ENCODE measurements at places on chromosomes 6 and 20.

- no peak for DNase-seq
These were observed 13.0 kb downstream of the EFCAB8 start for GRCh38 chr20:32871627-32872160.

DNA sequence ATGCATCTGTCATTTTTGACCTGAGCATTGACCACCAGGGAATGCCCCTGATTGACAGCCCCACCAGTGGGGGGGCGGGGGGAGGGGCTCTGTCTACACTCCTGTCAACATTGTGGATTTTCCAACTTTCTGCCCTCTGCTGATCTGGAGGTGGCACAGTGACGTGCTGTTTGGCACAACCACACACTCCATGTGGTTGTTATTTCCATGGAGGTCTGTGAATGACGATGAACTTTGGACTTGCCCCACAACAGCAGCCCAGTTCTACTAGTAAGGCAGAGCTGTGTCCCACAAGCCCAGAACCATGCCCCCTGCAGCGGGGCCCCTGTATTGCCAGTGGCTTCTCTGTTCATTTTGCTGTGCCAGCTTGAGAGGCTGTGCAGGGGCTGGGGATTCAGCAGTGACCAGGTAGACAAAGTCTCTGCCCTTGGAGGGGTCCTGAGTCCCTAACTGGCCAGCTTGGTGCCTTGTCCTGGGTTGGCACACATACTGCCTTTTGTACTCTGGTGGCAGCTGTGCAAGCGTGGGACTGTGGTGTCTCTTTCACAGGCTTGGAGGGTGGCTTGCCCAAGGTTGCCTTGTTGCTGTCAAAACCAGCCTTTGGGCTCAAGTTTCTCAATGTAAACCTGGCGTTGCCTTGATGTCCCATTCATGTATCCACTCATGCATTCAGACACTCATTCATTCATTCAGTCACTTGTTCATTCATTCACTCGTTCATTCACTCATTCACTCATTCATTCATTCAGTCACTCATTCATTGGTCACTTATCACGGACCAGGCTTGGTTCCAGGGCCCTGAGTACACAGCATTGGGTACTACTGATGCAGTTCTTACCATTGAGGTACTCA, 108.5 kb downstream of the SYCP2 start:
- DNase-seq, result no peak

- DNase-seq, result no peak
These were observed 134.4 kb upstream of the COL21A1 start for GRCh38 chr6:56381801-56382251.

DNA sequence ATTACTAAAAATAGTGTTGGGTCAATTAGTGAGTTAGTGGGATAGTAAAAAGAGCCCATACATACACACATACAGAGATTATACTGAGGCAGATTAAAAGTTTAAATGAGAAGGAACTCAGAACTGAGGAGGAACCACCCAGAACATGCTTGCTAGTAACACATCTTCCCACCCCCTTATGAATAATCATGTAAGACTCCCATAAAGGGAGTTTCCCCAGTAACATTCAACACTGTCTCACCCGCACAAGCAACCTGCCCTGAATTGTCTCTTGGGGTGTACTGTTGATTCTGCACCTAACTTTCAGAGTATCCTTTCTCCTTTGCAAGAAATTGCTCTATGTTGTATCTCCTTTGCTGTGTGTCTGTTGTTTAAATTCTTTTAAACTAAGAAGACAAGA, 11.1 kb upstream of the HLA-DQB2 start:
- no peak for DNase-seq

GRCh38 chr6:105892577-105893262, 193.4 kb upstream of the PRDM1 start:
- no peak for DNase-seq

GRCh38 chr20:17925141-17925939, 43.3 kb downstream of the SNX5 start:
- DNase-seq, result no peak

- DNase-seq, result no peak
These were observed 397.0 kb downstream of the SMOC2 start for GRCh38 chr6:168838037-168838399.

DNA sequence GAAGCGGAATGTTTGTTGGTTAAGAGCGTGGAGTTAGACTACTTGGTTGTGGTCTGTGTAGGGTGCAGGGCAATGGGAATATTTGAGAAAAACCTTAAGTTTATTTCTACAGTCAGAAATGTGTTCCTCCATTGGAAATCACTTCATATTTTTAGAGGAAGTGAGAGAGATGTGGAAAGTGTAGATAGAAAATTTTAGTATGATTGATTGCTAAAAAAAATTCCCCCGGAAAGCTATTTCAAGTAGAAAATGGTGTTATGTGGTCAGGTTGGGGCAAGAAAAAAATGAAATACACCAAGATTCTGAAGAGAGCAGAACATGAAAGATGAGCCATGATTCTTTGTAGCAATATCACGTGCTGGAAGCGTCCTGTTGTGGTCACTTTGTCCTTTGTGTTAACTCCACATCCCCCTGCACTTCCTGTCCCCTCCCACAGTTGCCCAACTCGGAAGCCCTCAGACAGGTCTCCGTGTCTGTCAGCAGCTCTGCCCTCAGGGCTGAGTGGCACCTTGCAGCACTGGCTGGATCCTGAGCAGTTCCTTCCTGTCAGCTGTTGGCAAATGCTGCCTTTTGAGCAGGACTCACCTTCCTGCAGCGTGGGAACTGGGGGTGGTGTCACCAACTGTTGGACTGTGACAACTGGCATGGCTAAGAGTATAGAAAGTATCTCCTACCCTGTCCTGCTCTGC, 137.5 kb upstream of the SLC24A3 start:
- no peak for DNase-seq

GRCh38 chr20:38138086-38138778, 26.8 kb downstream of the TGM2 start:
- no peak for DNase-seq

- no peak for DNase-seq
These were observed 963.5 kb upstream of the SLC35B3 start for GRCh38 chr6:9398767-9399373.

DNA sequence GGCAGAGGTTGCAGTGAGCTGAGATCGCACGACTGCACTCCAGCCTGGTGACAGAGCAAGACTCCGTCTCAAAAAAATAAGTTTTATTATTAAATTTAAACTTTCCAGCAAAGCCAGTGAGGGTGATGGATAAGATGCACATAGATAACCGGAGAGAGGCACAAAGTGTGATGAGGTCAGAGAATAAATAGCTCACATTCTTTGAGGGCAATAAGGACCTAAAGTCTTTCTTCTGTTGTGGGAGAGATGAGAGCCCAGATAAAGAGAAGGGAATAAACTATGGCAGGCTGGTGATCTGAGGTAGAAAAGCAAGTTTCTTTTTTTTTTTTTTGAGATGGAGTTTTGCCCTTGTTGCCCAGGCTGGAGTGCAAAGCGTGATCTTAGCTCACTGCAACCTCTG, 20.6 kb upstream of the EZR start:
- DNase-seq, result no peak

GRCh38 chr6:93728150-93728549, 308.8 kb upstream of the EPHA7 start:
- DNase-seq, result no peak

GRCh38 chr20:61804752-61805295, 260.9 kb downstream of the TAF4 start:
- no peak for DNase-seq

DNA sequence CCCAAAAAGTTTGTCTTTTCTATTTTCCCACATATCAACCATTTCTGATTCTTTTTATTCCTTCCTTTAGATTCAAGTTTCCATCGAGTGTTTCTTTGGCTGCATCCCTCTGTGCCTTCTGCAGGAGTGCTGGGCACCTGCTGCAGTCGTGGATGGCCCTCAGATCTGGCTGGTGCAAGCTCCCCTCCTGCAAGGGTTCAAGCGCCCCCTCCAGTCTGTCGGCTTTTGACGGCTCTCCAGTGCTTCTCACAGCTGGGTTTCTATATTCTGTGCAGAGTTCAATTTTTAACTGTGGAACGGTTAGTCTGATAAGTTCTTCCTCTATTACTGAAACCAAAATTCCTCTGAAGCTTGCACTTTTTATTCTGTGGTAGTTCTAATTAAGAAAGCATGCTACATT, 132.1 kb downstream of the HUS1B start:
- no peak for DNase-seq

DNA sequence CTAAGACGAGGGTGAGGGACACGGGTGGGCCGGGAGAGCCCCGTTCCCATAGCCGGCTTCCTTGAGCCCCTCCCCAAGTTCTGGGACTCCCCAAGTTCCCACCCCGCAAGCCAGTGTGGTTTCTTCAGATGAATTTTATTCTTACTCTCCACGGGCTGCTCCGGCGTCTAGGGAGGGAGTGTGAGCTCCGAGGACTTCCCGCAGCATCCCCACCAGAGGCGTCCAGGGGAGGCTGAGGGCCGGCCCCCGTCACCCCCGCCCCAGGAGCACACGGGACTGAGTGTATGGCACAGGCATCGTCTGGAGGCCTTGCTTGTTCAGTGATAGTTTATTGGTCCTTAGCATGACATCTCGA, 10.0 kb upstream of the SLC4A11 start:
- DNase-seq, result no peak

DNA sequence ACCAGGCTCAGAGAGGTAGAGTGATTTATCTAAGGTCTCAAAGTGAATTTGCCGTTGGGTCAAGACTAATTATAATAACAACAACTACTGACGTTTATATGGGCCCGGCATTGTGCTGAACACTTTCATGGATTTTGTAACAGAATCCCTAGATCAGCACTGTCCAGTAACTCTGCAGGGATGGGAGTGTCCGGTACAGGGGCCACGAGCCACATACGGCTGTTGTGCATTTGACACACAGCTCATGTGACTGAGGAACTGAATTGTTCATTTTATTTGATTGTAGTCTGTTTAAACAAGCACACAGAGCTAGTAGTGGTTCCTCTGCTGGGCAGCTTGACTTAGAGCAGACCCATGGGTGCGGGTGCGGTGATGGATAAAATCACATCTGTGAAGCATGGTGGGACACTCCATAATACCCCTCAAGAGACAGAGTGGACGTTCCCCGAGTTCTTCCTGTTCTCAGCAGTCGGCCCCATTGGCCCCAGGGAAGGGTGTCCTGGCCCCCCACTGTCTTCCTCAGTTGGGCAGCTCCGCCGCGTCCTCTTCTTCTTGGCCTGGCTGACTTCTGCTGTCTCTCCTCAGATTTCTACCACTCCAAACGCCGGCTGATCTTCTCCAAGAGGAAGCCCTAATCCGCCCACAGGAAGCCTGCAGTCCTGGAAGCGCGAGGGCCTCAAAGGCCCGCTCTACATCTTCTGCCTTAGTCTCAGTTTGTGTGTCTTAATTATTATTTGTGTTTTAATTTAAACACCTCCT, 6.8 kb downstream of the CDKN1A start:
- no peak for DNase-seq

GRCh38 chr6:42961020-42961470, 491 bp downstream of the GNMT start:
- no peak for DNase-seq

DNA sequence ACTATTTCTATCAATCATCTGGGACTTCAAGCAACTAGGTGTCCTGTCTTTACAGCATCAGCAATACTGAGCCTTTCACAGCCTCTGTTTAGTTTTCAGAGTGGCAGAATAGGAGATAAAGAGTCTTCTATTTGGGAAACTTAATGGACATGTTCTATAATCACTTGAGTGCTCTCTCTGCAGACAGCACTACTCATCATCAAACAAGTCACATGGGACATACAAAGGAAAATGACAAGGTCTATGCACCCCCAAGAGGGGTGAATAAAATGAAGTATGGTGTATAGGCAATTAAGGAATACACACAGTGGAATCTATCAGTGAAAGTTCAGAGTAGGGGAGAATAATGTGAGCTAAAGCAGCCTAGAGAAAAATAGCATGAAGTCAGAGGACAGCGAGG, 237.8 kb upstream of the THEMIS start:
- no peak for DNase-seq

DNA sequence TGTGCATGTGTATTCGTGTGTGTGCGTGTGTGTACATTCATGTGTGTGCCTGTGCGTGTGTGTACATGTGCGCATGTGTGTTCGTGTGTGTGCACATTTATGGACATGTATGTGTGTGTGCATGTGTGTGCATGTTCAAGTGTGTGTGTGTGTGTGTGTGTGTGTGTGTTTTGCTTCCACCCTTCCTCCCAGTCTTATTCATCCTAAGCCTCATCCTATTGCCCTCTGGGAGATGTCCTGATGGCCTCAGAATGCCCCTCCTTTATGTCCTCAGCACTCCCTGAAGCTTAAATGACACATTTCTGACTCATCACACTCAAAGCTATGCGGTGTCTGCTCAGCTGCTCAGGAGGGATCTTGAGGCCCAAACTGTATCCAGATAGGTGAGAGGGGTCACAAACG, 76.6 kb upstream of the CCDC167 start:
- DNase-seq, result no peak

- no peak for DNase-seq
These were observed 199.3 kb downstream of the ARID1B start for GRCh38 chr6:156976216-156977127.

DNA sequence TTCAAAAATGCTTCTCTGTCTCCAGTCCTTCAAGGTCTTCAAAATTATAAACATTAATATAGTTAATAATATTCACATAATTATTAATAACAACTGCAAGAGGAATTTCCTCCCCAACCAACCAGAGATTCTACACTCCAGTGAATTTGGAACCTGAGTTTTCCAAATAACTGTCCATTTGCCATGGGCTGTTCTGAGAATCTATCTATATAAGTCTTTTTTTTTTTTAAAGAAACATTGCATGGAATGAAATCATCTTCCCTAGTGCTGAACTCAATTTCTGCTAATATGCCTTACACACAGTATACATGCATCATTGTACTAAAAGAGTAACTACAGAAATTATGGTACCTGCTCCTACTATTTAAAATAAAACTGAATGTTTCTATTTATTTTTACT, 113.9 kb downstream of the SLC22A3 start:
- no peak for DNase-seq

DNA sequence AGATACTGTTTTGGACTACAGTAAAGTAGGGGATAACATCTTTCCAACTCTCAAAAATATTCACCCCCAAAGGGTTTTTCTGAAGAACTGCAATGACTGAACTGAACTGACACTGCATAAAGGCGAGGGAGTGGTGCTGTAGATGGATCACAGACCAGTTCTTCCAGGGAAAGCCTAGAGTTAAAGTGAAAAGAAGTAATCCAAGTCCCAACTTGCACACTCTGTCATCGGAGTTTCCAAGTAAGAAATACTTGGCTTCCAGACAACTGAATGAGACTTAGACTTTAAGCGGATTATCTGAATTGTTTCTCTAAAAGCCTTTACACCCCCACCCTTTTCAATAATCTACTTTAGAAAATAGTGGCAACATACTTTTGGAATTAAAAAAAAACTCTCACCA, 134.1 kb upstream of the PREP start:
- no peak for DNase-seq

DNA sequence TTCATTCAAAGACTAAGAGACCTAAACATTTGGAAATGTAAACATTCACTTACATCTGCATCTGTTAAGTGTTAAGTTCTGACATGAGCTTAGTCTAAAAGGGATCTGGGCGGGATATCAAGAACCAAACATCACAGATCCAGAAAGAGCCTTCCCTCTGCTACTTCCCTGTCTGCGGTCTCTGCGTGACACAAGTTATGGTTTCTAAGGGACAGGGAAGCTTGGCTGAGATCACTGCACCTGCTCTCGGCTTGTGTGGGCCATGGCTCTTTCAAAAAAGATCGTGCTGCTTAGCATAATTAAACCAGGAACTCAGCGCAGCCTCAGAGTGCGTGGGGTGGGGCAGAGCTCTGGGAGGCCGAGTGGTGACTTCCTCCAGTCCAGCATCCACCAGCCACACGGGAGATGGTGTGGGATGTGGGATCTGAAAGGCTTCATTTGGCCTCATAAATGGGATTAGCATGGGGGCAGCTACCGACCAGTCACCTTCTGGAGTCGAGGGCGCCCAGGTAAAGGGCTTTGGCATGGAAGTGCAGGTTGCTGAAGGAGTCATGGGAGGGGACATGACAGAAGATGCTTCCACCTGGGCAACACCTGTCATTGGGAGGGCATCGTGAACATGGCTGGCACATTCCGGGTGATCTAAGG, 16.7 kb upstream of the RAMACL start:
- no peak for DNase-seq

Data from activated T-helper 9 cell treated with anti-CD3 and anti-CD28 coated beads, Interleukin-2, amount 50 U/mL, for 16 hours (primary cell).